ENCODE measurements at places on chromosomes 13 and 19.

DNA sequence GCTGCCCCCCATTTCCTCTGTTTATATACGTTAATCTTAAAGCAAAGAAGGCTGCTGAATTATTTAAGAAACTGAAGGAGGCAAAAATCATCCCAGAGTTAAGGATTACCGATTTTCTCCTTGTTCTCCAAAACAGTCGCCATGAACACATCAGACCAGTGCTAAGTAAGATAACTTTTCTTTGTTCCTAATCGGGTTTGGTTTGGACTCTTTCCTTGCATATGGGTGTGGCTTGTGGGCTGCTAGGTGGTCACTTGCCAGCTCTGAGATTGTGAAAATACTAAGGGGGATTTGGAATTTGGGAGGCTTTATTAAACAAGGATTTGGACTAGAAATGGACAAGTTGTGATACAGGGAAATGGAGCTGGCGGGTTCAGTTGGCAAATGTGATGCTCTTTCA, 212.1 kb downstream of the OXGR1 start:
- no peak for DNase-seq

DNA sequence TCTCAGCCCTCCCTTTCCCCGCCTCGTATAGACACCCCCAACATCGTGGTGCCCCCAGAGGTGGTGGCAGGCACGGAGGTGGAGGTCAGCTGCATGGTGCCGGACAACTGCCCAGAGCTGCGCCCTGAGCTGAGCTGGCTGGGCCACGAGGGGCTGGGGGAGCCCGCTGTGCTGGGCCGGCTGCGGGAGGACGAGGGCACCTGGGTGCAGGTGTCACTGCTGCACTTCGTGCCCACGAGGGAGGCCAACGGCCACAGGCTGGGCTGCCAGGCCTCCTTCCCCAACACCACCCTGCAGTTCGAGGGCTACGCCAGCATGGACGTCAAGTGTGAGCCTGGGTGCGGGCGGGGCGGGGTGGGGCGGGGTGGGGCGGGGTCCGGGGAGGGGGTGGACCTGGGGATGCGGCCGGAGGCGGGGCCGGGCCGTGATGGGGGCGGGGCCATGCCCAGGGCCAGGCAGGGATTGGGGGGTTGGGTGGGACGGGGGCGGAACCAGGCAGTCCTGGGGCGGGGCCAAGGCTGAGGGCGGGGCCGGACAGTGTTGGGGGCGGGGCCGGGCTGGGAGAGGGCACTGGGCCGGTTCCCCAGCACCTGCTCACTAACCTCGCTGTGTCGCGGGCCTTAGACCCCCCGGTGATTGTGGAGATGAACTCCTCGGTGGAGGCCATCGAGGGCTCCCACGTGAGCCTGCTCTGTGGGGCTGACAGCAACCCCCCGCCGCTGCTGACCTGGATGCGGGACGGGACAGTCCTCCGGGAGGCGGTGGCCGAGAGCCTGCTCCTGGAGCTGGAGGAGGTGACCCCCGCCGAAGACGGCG, 7.8 kb downstream of the MAG start:
- DNase-seq = no peak

DNA sequence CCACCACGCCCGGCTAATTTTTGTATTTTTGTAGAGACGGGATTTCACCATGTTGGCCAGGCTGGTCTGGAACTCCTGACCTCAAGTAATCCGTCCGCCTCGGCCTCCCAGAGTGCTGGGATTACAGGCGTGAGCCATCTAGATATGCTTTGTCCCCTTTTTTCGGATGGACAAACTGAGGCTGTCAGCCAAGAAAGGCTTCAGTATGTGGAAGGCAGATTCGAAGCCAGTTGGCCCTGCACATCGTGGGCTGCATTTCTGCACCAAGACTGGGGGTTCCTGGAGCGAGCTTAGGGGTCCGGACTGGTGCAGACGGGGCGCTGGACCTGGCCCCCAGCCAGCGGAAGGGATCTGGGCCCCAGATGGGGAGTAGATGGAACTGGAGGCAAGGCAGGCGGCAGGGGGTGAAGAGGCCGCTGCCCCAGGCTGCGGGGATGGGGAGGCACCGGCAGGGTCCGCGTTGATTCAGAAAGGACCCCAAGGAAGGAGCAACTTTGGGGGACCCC, 9.7 kb upstream of the JUND start:
- no peak for DNase-seq

- no peak for DNase-seq
Measured at GRCh38 chr19:14814982-14815652, 19.9 kb downstream of the OR7A5 start.

All from NCI-H774 (cell line).